ENCODE measurements at places on chromosomes 11 and 22.
A peak's percentile ranks its signal among the peaks of the same experiment; 100 is the strongest.

- DNase-seq: no peak
Observed at GRCh38 chr11:13224324-13224723, 53.3 kb upstream of the BMAL1 start.

DNA sequence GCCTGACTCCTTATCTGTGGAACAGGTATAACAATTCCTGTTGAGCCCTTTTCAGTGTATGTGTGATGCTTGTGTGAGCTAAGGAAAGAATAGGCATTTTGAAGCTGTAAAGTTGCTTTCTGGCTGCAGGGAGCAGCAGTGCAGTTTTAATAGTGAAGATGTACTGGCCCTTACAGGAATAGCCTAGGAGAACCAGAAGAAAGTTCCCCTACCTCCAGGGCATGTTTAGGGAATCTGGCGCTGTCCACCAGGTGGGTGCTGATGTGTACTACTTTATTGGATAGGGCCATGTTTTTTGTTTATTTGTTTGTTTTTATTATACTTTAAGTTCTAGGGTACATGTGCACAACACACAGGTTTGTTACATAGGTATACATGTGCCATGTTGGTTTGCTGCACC, 11.5 kb downstream of the BMAL1 start:
- no peak for DNase-seq

- no peak for DNase-seq
Observed at GRCh38 chr11:36195496-36196354, 93.5 kb downstream of the COMMD9 start.

DNA sequence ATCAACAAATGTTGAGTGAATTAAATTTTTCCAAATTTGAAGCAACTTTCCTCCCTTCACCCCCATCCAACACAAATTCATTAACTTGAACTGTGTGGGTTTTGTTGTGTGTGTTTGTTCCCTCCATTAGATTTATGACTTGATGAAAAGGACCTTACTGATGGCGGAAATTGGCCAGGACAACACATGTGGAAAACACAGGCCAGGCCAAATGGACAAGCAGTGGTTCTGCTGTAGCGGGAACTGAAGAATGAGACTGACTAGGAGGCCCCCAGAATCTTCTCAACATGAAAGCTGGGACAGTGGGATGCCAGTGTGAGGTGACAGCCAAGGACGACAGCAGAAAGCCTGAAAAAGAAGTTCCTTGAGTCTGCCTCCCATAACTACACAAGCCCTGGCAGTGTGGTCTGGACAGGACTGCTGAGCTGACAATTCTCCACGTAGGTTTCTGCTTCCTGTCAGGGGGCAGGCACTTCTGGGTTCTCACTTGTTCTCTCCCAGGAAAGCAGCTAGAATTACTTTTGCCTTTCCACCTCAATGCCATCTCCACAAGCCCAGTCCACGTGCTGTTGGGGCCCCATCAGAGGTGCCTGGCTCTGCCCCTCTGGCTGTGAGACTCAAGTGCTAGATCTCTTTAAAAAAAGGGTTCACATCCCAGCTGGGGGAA, 94.3 kb downstream of the ETS1 start:
- DNase-seq: no peak

- no peak for DNase-seq
Observed at GRCh38 chr11:43979571-43980219, 37.3 kb downstream of the C11orf96 start.

GRCh38 chr22:37609240-37610152, 862 bp downstream of the GGA1 start:
- DNase-seq: no peak

- DNase-seq: peak; percentile 72
Observed at GRCh38 chr22:31229402-31230079, 17.4 kb downstream of the LIMK2 start.

DNA sequence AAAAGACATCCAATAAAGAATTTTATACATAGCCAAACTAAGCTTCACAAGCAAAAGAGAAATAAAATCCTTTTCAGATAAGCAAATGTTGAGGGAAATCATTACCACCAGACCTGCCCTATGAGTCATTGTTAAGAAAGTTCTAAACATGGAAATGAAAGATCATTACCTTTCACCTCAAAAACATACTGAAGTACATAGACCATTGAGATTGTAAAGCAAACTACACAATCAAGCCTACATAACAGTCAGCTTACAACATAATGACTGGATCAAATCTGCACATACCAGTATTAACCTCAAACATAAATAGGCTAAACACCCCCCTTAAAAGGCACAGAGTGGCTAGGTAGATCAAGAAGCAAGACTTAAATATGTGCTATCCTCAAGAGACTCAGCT, 501.0 kb upstream of the LUZP2 start:
- no peak for DNase-seq

DNA sequence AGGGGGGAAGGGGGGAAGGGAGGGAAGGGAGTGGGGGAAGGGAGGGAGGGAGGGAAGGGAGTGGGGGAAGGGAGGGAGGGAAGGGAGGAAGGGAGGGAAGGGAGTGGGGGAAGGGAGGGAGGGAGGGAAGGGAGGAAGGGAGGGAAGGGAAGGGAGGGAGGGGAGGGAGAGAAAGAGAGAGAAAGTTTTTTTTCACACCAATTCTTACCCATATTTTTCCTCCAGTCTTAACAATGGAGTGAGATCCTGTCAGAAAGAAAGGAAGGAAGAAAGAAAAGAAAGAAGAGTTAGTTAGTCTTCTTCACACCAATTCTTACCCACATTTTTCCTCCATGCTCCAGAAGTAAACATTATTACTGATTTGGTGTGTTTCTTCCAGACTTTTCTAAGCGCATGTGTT, 3.0 kb upstream of the OR2AT4 start:
- DNase-seq: no peak

GRCh38 chr11:131688048-131688693, 317.8 kb downstream of the NTM start:
- no peak for DNase-seq

DNA sequence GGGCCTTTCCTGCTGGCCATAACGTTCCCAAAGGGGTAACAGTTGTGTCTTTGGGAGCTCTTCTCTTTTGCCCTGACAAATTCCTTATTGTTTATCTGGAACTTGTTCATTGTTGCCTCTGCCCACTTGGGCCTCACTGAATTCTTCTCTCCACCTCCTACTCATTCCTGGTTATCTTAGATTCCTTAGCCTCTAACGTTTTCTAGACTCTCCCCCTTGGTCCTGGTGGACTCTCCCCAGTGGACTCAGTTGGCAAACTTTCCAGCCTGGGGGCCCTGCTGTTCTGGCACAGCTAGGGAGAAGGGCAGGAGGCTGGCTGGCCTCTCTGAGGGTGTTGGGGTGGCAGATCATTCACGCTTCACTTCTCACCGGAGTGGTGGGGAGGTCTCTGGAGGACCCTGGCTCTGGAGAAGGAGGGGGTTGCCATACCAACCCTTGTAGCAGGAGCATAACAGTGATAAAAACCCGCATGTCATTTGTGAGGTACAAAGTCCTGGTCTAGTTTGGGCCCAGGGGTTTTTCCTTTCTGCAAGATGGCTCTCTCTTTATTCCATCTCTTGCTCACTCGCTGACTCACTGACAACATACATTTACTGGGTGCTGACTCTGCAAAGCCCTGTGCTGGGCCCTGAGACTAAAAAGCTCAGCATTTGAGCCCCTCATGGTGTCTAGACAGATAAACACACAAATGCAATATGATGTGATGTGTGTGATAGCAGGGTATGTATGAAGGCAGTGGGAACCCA, 39.7 kb downstream of the YWHAH start:
- no peak for DNase-seq

- no peak for DNase-seq
Observed at GRCh38 chr22:42635531-42635930, 4.9 kb downstream of the ATP5MGL start.

GRCh38 chr11:10301656-10302358, 3.1 kb upstream of the ADM start:
- DNase-seq: no peak

GRCh38 chr22:19631899-19632667, 82.2 kb upstream of the SEPTIN5 start:
- no peak for DNase-seq

GRCh38 chr11:63907808-63908530, 9.0 kb downstream of the RCOR2 start:
- no peak for DNase-seq

GRCh38 chr11:79414644-79415317, 26.0 kb downstream of the TENM4 start:
- DNase-seq: no peak

DNA sequence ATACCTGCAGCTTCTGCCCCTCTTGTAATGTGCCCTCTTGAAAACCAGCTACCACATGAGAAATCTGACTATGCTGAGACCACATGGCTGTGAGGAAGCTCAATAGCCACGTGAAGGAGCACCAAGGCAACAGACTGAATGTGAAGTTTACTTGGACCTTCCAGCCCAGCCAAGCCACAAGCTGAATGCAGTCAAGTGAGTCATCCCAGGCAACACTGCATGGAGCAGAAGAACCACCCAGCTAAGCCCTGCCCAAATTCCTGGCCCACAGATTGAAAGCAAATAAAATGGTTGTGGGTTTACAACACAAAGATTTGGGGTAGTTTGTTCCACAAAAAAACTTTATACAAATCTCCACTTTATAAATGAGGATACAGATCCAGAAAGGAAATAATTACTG, 114.5 kb downstream of the TIMP3 start:
- DNase-seq: no peak

GRCh38 chr11:6568191-6568918, 35.1 kb downstream of the RRP8 start:
- DNase-seq: no peak

GRCh38 chr11:109267293-109268095, 154.5 kb upstream of the C11orf87 start:
- no peak for DNase-seq

DNA sequence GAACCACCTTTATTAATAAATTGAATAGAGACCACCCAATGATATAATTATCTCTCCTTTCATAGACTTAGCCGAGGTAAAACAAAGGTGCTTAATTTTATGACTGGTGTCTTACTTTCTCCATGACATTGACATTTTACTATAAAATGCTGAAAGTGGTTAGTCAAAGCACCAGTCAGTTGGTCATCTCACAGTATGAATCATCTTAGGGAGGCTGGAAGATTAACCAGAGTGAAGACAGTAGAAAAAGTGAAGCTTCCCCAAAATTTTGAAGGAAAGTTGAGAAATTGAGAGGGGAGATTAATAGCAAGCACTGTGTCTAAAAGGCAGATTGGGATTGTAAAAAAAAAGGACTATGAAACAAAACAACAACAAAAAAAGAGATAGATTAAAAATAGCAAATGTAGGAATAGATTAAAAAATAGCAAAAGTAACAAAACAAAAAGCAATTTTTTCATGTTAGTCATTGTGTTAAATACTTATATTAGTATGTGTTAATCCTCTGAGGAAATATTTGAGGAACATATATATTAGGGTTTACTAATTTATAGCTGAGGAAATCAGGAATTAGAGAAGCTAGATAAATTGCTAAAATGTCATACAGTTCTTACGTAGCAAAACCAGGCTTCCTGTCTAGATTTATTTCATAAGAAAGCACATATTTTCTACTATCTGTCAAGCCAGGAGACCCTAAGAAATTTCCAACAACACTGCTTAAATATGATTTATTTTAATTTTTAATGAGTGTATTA, 557.3 kb upstream of the ANO5 start:
- no peak for DNase-seq

DNA sequence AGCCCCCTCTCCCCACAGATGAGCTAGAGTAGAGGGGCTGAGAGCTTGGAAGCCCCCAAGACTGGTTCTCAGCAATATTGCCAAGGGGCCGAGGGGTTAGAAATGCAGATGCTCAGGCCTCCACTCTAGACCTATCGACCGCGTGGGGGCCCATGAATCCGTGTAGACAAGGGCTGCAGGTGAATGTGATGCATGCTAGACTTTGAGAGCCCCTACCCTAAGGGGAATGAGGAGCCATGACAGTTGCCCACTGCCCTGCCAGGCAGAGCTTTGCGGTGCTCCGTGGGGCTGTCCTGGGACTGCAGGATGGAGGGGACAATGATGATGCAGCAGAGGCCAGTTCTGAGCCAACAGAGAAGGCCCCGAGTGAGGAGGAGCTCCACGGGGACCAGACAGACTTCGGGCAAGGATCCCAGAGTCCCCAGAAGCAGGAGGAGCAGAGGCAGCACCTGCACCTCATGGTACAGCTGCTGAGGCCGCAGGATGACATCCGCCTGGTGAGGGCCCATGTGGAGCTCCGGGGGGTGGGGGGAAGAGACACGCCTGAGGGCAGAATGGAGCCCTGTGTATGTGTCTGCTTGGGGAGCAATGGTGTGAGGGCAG, 1.3 kb downstream of the SSH3 start:
- DNase-seq: no peak

DNA sequence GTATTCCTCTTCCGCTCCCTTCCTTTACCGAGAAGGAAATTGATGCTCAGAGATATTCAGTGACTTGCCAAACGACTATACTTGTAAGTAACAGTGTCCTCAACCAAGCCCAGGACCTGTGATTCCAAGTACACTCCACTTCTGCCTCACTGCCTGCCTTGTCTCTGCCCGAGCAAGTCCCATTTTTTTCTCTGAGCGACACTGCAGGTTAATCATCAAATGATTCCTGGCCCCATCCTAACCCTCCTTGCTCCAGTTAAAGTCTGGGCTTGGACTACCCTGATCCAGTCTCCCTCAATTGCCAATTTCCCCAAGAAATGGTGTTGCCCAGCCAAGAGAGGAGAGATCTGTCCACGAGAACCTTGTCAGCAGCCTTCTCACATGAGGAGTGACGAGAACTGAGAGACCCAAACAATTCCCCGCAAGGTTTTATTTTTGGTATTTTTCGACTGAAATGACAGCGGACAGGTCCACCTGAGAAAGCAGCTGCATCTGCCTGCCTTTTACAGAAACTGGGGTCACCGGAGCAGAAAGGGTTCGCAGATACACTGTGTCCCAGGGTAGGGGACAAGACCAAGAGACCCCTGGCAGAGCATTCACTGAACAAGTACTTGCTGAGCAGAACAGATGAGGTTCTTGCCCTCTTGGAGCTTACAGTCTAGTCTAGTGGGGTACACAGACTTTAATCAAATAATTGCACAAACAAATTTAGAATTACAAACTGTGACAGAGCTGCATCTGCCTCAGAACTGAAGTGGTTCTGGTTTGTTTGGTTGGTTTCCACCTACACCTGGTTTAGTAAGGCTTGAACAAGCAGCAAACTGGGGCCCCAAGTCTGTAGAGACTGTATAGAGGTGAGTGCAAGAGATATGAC, 11.4 kb downstream of the POU2AF1 start:
- DNase-seq: peak; percentile 60

DNA sequence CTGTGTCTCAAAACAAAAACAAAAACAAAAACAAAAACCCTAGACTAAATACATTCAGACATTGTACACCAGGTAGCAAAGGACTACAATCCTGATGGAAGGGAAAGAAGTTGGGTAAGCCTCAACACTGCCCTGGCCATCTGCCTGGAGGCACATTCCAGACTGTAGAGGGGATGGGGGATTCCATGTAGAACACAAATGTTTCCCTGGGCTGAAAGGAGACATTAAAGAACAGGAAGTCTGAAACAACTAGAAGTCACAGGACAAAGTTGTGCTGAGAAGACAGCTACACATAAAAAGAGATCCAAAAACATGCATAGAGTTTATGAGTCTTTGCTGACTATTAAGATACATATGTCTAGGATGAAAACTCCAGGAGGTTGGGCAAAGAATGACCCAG, 83.9 kb downstream of the RRAS2 start:
- DNase-seq: no peak

- DNase-seq: no peak
Observed at GRCh38 chr11:96315476-96315875, 27.5 kb downstream of the MAML2 start.

- no peak for DNase-seq
Observed at GRCh38 chr11:114553642-114554041, 6.0 kb downstream of the NXPE1 start.
